ENCODE measurements at places on chromosomes 16 and 17.

DNA sequence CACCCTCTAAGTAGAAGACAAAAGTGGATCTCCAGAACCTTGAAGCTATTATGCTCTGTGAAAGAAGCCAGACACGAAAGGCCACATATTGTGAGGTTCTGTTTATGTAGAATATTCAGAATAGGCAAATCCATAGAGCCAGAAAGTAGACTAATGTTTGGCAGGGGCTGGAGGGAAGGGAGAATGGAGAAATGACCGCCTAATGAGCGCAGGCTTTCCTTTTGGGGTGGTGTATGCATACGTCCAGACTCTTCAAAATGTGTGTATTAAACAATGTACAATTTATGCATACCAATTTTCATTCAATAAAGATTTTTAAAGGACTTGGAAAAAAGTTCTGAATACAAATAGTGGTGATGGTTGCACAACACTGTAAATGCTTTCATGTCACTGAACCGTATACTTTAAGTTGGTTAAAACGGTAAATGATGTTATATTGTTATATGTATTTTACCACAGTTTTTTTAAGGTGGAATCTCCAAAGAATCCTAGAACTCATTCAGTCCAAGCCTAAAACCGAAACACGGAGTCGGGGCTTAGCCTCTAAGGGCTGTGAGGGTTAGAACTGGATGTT lies 397.4 kb downstream of the SOX9 start:
- DNase-seq, result no peak

- DNase-seq, result no peak
Measured at GRCh38 chr17:16585796-16586195, 16.8 kb upstream of the ZNF287 start.

GRCh38 chr17:9924735-9925191 lies 19.7 kb upstream of the RCVRN start:
- no peak for DNase-seq

GRCh38 chr17:80443916-80444643 lies 29.1 kb downstream of the ENDOV start:
- DNase-seq, result no peak

- no peak for DNase-seq
Measured at GRCh38 chr16:8717892-8718415, 43.5 kb downstream of the ABAT start.

- DNase-seq, result no peak
Measured at GRCh38 chr17:60743799-60744198, 66.1 kb downstream of the BCAS3 start.

- DNase-seq, result no peak
Measured at GRCh38 chr16:55179852-55180585, 144.0 kb upstream of the IRX6 start.

- no peak for DNase-seq
Measured at GRCh38 chr16:68754084-68754792, 17.1 kb downstream of the CDH1 start.

- DNase-seq, result no peak
Measured at GRCh38 chr16:8346294-8346693, 244.0 kb downstream of the TMEM114 start.

DNA sequence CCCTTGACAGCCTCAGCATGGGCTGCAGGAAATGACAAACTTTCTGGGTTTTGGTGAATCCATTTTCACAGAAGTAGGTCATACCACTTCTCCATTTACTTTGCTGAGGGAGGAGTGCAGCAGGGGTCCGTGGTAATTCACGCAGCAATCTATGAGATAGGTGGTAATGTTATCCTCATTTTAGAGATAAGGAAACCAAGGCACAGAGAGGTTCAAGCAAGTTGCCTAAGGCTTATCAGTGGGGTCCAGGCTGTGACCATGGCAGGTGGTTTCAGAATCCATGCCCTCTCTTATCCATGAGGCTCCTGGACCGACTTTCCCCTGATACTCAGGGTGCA lies 12.6 kb downstream of the TBX4 start:
- no peak for DNase-seq

GRCh38 chr16:67509016-67509415 lies 19.6 kb upstream of the RIPOR1 start:
- DNase-seq, result no peak

DNA sequence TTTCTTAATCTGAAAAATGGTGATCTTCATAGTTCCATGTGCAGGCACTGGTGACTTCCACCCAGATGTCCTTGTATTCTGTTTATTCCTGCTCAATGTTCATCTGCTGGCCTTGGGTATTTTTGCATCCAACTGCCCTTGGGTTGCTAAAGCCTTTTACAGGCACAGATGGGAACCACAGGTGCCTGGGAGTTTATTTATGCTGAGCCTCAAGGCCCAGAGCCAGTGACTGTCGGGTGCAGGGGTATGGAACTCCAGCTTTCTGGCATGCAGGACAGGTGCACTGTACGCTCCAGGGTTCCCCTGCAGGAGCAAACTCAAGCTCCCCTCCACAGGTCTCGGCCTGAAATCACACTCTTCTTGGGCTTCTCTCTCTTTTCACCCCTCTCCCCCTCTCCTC lies 22.3 kb downstream of the DYNLRB2 start:
- no peak for DNase-seq

DNA sequence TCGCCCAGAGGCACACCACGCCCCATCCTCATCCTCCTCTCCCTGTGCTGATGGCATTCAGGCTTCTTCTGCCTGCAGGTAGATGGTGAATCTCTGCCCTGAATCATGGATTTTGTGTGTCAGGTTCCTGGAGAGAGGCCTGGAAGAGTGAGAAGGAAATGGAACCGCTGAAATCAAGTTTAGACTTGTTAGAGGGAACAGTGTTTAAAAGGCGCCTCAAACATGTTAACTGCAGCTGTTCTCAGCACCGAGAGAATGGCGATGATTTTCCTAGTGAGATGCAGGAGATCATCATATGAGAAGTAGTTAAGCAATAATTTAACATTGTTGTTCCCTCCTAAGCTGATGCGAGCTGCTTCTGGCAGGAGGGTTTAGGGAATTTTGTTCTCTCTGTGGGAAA lies 744.4 kb upstream of the EEF2KMT start:
- DNase-seq, result no peak

- no peak for DNase-seq
Measured at GRCh38 chr17:75641343-75641742, 8.1 kb downstream of the SMIM5 start.

DNA sequence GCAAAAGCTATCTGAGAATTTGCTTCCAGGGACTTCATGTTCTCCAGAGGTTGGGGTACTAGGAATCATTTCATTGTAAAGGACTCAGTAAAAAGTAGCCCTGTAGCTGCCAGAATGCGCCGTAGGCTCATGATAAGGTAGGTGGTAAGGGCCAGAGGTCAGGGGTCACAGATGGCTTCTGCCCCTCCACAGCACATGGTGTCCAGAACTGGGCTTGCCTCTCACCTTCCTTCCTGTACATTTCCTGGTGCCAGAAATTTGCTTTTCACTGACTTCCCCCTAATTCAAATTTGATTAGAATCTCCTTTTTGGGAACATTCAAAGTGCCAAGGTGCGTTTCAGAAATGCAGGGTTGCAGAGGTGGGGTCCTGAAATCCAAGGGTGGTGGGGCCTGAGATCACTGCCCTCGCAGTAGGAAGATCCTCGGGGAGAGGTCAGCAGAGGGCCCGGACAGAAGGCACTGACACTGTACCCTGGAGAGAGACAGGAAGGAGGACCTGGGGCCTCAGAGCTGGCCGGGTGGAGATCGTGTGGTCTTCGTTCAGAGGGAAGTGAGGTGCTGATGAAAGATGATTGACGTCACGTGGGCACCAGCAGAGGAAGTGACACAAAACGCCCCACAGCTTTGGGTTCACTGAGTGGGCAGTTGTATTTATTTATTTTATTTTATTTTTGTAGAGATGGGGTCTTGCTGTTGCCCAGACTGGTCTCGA lies 25.5 kb upstream of the METRNL start:
- DNase-seq, result no peak

- DNase-seq, result no peak
Measured at GRCh38 chr17:45873728-45874127, 20.6 kb upstream of the MAPT start.

DNA sequence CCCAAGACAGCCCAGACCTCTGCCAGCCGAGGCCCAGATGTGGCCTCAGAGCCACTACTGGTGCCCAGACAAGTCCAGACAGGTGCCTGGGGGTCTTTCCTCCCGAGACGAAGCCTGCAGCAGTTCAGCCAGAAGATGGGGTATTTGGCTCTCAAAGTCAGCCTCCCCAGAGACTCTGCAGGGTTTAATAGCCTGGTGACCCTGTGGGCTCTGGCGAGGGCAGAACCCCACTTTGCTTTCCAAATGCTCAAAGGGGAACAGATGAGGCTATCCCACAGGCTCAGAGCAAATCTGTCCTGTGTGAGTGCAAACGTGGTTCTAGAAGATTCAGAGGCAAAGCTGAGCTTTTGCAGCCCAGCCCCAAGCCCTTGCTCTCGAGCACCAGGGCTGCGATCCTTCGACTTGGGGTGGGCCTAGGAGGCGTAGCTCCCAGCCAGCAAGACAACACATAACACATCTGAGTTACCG lies 236.0 kb downstream of the MRTFB start:
- no peak for DNase-seq

GRCh38 chr17:13016881-13017654 lies 759 bp downstream of the ELAC2 start:
- DNase-seq, result no peak

DNA sequence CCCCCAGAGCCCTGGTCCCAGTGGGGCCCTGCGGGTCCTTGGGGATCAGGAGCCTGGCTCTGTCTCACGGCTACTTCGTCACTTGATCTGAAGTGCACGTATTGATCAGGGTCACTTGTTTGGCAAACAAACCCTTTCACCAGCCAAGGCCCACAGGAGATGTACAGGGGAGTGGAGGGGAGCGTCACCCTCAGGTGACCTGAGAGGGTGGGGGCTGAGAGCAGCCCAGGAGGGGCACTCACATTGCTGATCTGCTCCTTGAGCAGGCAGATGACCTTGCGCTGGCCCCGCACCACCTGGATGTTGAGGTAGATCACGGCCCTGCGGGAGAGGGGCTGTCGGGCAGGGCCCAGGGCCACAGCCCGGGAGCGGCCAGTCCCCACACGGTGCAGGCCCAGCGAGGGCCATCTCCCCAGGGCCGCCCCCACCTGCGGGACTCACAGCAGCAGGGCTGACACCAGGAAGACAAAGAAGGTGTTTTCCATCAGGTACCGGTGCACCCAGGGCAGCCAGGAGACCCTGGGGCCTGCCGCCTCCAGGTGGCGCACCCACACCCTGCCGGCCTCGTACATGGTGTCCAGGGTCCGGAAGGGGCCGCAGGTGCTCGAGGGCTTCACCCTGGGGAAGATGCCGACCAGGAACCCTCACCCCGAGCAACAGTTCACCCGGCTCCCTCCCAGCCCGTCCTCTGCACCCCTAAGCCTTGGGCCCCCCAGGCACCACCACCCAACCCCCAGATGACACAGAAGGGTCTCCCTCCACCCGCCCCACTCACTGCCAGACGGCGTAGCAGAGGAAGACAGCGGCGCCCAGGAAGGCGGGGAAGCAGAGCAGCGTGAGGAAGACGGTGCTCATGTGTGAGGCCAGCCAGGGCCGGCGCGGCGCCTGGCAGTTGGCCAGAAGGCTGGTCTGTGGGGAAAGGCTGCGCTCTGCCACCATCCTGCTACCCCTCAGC lies 11.3 kb downstream of the TMC6 start:
- no peak for DNase-seq

GRCh38 chr16:34802396-34802795 lies 1343.0 kb downstream of the TP53TG3F start:
- no peak for DNase-seq

- no peak for DNase-seq
Measured at GRCh38 chr17:32831627-32832243, 45.2 kb downstream of the MYO1D start.

DNA sequence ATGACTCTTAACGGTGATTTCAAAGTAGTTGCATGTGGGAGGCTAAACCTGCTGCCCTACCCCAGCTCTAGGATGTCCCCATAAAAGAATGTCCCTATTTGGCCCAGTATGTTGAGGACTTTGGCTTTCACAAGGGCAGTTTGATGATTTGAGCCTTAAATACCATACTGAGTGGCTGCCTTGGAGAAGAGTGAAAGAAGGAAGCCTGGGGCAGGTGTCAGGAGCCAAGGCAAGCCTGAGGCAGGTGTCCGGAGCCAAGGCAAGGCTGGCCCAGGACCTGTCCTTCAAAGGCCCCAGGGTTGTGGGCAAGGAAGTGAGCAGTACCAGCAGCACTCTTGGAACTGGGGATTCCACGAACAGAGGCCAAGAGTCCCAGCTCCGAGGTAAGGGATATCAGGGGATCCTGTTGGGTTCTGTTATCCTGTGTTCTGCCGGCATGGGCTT lies 18.6 kb downstream of the ST6GALNAC2 start:
- DNase-seq, result no peak

DNA sequence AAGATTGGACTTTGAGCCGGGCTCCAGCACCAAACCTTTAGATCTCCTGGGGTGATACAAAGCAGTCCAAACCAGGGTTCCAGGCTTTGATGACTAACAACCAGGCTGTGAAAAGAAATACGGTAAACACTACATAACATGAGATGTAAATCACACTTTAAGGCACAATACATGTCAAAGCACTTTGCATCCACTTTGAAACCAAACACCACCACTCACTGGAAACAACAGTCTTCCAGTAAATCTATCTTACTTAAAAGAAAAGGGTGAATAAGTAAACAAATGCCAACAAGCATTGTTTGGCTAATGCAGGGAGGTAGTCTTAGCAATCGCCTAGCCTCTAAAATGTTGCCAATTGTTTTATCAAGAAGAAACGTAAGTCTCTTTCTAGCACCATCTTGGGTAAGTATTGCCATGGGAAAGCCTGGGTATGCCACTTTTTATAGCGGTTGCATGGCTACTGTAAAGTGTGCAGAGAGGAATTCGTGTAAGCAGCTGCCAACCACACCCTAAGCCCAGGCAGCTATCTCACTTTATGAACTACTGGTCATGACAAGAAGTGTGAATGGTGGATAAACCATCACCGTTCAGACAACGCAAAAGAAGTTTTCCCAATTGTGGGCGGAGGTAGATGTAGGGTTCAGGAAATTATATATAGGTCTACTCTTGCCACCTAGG lies 267.4 kb upstream of the PSMD7 start:
- DNase-seq, result no peak

DNA sequence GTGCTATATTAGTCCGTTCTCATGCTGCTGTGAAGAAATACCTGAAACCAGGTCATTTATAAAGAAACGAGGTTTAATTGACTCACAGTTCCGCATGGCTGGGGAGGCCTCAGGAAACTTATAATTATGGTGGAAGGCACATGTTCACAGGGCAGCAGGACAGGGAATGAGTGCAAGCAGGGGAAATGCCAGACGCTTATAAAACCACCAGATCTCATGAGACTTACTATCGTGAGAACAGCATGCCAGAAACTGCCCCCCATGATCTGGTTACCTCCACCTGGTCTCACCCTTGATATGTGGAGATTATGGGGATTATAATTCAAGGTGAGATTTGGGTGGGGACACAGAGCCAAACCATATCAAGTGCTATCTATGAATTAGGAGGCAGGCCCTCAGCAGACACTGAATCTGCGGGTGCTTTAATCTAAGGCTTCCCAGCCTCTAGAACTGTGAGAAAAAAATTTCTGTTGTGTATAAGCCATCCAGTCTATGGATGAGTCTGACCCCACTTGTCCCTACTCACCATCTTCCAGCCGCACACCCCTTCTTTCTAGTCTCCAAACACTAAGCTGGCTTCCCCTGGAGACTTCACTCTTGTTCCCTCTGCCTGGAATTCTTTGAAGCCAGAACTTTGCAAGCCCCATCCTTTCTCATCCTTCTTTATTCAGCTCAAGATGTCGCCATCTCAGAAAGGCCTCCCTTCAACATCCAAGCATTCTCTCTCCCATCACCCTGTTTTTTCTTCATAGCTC lies 772 bp upstream of the NUP93 start:
- no peak for DNase-seq

Measured in AG04449 (cell line).